ENCODE measurements at places on chromosomes 13 and 19. TPM values are rescaled to one million over a fixed set of nuclear protein-coding genes. Genes with fewer than 3 reads are reported as not detected.
A peak's percentile ranks its signal among the peaks of the same experiment; 100 is the strongest.

- no peak overlapping the region for H3K27ac ChIP-seq
- no peak for DNase-seq
- peaks cover 19% of the 10 kb centered on the region for H3K4me1 ChIP-seq
- no peaks in the 10 kb centered on the region for H3K27me3 ChIP-seq
Observed at GRCh38 chr19:2561895-2562294, 86.0 kb downstream of the GADD45B start.

Gene MCEMP1
- not detected for total RNA-seq

DNA sequence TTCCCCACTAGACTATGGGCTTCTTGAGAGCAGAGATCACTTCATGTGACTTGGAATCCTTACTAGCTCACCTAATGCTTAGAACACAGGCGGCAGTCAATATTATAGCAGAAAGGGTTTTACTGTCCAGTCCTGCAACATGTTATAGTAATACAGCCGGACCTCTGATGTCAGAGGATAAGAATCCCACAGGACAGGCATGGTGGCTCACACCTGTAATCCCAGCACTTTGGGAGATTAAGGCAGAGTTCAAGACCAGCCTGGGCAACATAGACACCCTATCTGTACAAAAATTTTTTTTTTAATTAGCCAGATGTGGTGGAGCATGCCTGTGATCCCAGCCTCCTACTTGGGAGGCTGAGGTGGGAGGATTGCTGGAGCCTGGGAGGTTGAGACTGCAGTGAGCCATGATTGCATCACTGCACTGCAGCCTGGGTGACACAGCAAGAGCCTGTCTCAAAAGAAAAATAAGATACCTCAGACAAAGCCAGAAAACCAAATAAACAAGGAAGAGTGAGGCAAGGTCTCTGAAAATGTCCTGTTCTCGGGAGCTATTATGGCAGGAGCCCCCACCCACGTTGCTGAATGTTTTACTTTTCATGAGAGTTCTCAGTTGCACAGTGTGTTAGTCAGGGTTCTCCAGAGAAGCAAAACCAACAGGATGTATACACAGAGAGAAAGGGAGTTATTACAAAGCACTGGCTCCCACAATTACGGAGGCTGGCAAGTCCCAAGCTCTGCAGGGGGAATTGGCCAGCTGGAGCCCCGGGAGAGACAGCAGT, 100.8 kb downstream of the UBL3 start:
- H3K27ac ChIP-seq = peak overlapping the region; percentile 59
- no peak for DNase-seq
- H3K4me3 ChIP-seq = no peak overlapping the region
- H3K4me1 ChIP-seq = peaks cover 26% of the 10 kb centered on the region

Gene IQCN
- total RNA-seq = 6.9 TPM

Gene TPTE2
- not detected for total RNA-seq

Gene FFAR1
- total RNA-seq = not detected

GRCh38 chr13:52765611-52766390, 26.2 kb upstream of the CNMD start:
- no peaks in the 10 kb centered on the region for H3K4me1 ChIP-seq
- no peaks in the 10 kb centered on the region for H3K27me3 ChIP-seq
- no peak overlapping the region for H3K27ac ChIP-seq
- H3K4me3 ChIP-seq = no peak overlapping the region
- H3K36me3 ChIP-seq = no peaks in the 10 kb centered on the region
- DNase-seq = no peak

GRCh38 chr13:48656608-48657007, 2.9 kb downstream of the CYSLTR2 start:
- H3K36me3 ChIP-seq = no peaks in the 10 kb centered on the region
- H3K27ac ChIP-seq = no peak overlapping the region
- DNase-seq = no peak
- peaks cover 34% of the 10 kb centered on the region for H3K27me3 ChIP-seq
- no peak overlapping the region for H3K4me3 ChIP-seq
- H3K4me1 ChIP-seq = no peaks in the 10 kb centered on the region

DNA sequence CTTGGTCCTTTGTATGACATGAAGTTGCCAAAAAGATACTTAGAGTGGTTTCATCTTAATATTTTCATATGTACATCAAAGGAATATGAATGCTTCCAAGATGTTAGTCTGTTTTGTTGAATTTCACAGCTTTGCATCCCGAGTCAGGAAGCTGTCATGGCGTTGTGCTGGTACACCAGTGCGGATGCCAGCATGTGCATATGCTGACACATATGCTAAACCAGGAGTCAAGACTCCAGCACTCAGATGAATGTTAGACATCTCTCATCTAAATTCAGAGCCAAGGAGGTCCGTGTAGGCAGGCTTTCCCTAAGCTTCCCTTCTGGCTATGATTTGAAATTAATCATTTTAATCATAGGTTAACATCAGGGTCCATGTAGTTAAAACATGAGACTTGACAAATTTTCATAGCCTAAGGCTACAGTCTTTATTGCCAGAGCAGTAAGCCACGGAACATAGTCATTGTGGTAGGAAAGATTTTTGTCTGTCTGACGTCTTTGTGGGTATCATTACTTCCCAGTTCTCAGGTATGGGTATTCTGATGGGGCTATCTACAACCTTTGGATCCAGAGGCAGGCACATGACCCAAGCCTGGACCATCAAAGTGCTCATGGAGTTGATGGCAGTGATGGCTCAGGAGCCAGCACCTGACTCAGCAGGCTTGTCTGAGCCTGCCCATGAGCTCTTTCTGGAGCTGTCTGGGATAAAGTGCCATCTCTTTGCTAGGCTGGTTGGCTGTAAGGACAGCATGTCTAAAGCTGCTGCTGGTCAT, 246.1 kb downstream of the KCNRG start:
- no peaks in the 10 kb centered on the region for H3K36me3 ChIP-seq
- peaks cover 6% of the 10 kb centered on the region for H3K27me3 ChIP-seq
- H3K4me3 ChIP-seq = no peak overlapping the region
- no peak overlapping the region for H3K27ac ChIP-seq
- DNase-seq = no peak

DNA sequence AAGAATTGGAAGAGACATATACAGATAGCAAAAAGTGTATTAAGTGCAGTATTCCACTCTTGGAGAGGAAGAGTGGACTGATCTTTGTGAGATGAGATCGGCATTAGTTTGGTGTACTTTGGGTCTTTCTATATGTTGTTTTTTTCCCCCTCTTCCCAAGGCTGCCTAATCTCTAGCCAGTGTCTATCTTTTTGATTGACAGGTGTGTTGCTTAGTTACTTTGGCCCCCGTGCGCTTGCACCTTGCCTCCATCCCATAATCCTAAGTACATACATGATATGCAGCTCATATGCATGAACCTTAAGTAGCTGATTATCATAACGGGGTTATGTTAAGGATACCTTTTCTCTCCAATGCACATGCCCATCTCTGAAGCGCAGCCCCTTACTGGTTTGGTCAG, 4.3 kb upstream of the SLC7A10 start:
- peaks cover 8% of the 10 kb centered on the region for H3K36me3 ChIP-seq
- no peak overlapping the region for H3K27ac ChIP-seq
- peaks cover 3% of the 10 kb centered on the region for H3K4me1 ChIP-seq
- DNase-seq = no peak
- no peak overlapping the region for H3K4me3 ChIP-seq

Gene RAB3D
- 4.3 TPM for total RNA-seq

- no peak for DNase-seq
- no peaks in the 10 kb centered on the region for H3K27me3 ChIP-seq
- H3K4me3 ChIP-seq = no peak overlapping the region
- H3K36me3 ChIP-seq = peaks cover under 1% of the 10 kb centered on the region
Observed at GRCh38 chr13:75132701-75133695, 349.0 kb downstream of the TBC1D4 start.

Gene GPR183
- not detected for total RNA-seq

GRCh38 chr19:46722421-46723022, 5.6 kb upstream of the PRKD2 start:
- peaks cover 9% of the 10 kb centered on the region for H3K4me1 ChIP-seq
- no peak overlapping the region for H3K4me3 ChIP-seq
- peaks cover 27% of the 10 kb centered on the region for H3K36me3 ChIP-seq

DNA sequence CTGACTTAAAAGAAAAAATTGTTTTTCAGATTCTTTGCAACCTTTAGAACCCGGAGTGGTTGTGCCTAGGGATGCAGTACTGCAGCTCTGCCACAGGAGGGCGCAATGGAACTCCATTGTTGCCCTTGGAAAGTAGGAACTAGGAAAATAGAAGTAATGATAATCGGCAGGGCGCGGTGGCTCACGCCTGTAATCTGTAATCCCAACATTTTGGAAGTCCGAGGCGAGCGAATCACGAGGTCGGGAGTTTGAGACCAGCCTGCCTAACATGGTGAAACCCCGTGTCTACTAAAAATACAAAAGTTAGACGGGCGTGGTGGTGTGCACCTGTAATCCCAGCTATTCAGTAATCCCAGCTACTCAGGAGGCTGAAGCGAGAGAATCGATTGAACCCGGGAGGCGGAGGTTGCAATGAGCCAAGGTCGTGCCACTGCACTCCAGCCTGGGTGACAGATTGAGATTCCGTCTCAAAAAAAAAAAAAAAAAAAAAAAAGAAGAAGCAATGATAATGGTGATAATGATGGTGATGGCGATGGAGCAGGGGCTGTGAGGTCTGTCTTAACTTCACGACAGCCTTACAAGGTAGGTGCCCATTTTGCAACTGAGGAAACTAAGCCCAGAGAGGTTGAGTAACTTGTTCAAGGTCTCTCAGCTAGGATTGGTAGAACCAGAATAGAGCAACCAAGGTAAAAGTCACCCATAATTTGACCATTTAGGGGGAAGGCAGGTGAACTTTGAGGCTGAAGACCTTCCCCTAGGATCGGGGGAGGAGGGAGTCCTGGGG, 5.5 kb upstream of the ADAMTS10 start:
- H3K27me3 ChIP-seq = peaks cover 9% of the 10 kb centered on the region
- DNase-seq = no peak
- H3K27ac ChIP-seq = no peak overlapping the region
- H3K4me3 ChIP-seq = no peak overlapping the region
- no peaks in the 10 kb centered on the region for H3K36me3 ChIP-seq

Gene KLK1
- total RNA-seq = not detected

DNA sequence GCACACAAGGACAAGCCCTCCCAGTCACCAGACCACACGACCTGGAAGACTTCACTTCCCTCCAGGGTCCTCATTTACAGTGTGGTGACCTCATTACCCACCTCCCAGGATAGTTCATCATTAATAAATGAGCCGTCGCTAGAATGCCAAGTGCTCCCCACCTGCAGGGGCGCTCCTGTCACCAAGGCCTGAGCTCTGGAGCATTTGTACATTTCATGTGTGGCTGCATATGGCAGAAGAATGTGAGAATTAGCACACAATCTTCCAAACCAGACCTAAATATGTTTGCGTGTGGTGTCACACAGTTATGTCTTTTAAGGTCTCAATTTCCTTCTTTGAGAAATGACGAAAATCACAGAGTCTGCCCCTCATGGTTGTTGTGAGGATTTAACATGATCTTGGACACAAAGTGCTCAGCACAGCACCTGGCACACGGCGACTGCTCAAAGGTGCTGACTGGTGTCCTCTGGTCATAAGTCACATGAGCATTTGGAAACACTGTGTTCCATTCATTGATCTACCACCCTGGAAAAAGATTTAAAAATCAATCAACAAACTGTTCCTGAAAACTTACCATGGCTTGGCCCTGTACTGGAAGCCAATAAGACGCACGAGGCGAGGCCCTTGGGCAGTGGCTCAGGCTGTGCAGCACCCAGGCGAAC, 150.6 kb upstream of the SPACA7 start:
- no peaks in the 10 kb centered on the region for H3K4me1 ChIP-seq
- no peaks in the 10 kb centered on the region for H3K36me3 ChIP-seq
- H3K4me3 ChIP-seq = no peak overlapping the region
- no peak overlapping the region for H3K27ac ChIP-seq

- H3K27me3 ChIP-seq = no peaks in the 10 kb centered on the region
- no peaks in the 10 kb centered on the region for H3K36me3 ChIP-seq
- H3K27ac ChIP-seq = no peak overlapping the region
- no peak overlapping the region for H3K4me3 ChIP-seq
- DNase-seq = no peak
- no peaks in the 10 kb centered on the region for H3K4me1 ChIP-seq
Observed at GRCh38 chr13:52786766-52787165, 47.1 kb upstream of the CNMD start.

DNA sequence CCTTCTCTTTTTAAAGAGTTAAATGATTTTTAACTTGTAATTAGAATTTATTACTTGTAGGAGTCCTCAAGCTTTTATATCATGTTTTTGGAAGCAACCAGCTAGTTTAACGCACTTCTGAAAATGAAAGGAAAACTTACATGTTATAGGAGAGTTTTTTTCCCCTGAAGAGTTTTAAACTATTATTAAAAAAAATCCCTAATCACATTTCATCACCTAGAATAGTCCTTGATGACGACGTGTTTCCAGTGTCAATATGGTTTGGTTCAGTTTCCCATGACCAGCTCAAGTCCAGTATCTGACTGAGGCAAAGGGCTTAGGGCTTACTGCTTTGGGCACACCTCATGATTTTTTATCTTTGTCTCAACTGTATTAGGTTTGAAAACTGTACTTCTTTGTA, 36.0 kb downstream of the URI1 start:
- no peak overlapping the region for H3K4me3 ChIP-seq
- DNase-seq = no peak
- H3K27ac ChIP-seq = no peak overlapping the region

- no peak overlapping the region for H3K27ac ChIP-seq
- peaks cover 3% of the 10 kb centered on the region for H3K4me1 ChIP-seq
- no peak for DNase-seq
- H3K4me3 ChIP-seq = no peak overlapping the region
- no peaks in the 10 kb centered on the region for H3K27me3 ChIP-seq
- peaks cover 11% of the 10 kb centered on the region for H3K36me3 ChIP-seq
Observed at GRCh38 chr19:13963603-13964105, 11.3 kb downstream of the DCAF15 start.

GRCh38 chr13:44362394-44363040, 11.1 kb upstream of the SERP2 start:
- H3K36me3 ChIP-seq = no peaks in the 10 kb centered on the region
- H3K4me1 ChIP-seq = peaks cover 29% of the 10 kb centered on the region
- no peaks in the 10 kb centered on the region for H3K27me3 ChIP-seq
- no peak overlapping the region for H3K4me3 ChIP-seq
- no peak for DNase-seq

Gene CYP4F8
- total RNA-seq = not detected
